ENCODE measurements at places on chromosomes 12 and 14.

DNA sequence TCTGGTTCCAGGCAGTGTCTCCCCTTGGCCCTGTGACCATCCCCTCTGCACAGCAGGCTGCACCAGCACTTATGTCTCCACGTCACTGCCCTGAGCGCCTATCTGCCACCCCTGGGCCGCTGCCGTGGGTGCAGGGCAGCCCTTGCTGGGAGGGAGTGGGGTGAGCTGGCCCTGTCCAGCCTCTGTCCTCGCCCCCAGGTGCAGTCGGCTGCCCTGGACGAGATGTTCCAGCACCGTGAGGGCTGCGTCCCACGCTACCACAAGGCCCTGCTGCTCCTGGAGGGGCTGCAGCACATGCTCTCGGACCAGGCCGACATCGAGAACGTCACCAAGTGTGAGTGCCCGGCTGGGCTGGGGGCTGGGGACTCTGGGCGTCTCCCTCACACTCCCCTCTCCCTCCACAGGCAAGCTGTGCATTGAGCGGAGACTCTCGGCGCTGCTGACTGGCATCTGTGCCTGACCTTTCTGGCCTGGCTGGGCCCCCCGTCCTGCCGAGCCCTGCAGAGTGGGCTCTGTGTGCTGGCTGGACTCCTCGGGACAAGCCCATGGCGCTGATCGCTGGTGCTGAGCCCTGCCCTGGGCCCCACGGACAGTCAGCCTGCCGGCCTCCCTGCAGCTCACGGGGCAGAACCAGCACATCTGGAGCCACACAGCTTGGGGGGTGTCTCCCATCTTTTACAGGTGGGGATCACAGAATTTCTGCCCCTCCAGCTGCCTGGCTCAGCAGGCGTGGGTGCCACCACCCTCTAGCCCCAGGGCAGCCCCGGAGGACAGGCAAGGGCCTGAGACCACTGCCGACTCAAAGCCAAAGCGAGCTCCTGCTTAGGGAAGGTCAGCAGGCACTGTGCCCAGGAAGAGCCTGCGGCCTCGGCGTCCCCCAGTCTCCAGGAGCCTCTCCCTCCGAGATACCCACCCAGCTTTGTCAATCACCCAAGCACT is 7.9 kb upstream of the PUS1 start:
- DNase-seq: no peak

DNA sequence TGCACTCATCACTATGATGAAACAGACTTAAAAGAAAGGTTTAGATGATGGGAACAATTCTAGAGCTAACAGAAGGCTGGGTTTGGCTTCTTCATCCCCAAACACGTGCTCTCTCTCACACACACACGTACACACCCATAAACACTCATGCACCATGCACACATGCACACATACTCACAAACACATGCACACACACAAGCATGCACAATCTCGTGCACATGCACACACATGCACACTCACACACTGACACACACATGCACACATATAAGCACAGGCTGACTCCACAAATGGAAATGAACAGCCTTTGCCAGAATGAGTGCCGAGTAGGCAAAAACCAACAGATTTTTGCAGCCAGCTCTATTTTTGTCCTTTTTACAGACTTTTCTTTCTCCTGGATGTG is 1571.6 kb downstream of the AACS start:
- DNase-seq: no peak

GRCh38 chr12:68559246-68559645 is 51.5 kb upstream of the RAP1B start:
- no peak for DNase-seq

DNA sequence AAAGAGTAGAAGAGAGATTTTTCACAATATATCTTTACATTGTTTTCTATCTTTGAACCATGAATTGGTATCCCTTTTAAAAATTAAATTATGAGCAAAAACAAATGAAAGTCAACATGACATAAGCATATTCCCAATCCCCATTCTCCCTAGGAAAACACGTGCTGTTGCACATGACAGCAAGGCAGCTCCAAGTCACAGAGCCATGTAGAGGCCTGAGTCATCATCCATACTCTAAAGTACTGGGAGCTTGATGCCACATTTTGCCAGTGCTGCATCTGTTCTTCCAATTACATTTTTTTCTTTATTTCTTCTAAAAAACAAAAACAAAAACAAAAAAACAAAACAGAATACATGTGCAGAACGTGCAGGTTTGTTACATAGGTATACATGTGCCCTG is 115.2 kb downstream of the ITPR2 start:
- no peak for DNase-seq

- DNase-seq: no peak
Observed at GRCh38 chr12:123049398-123050240, 69.1 kb downstream of the ARL6IP4 start.

DNA sequence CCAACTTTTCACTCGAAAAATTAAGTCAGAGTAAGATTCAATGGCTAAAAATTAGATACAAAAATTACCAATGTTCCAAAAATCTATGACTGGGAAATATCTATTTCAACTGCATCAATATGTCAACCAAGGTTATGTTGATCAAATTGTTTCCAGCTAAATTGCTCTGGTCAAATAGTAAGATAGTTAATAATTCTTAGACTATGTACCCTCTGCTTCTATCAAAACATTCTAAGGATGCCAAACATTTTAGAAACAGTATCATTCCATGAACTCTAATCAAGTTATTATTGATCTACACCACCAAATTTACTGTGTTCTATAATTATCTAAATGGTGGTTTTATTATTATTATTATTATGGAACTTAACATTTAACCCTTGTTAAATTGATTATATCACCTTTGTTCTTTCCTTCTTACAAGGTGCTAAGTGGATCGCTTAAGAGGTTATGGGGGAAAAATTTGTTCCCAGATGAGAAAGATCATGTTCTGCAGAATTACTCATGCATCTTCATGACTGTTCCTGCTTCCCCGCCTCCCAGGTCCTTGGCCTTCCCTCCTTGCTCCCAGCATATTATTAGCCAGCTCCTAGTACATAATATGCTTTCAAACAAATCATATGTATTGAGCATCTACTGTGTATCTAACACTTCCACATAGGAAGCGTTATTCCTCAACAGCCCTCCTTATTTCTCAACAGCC is 240.5 kb upstream of the KRR1 start:
- no peak for DNase-seq

- no peak for DNase-seq
Observed at GRCh38 chr12:69163681-69164362, 75.5 kb upstream of the CPSF6 start.

DNA sequence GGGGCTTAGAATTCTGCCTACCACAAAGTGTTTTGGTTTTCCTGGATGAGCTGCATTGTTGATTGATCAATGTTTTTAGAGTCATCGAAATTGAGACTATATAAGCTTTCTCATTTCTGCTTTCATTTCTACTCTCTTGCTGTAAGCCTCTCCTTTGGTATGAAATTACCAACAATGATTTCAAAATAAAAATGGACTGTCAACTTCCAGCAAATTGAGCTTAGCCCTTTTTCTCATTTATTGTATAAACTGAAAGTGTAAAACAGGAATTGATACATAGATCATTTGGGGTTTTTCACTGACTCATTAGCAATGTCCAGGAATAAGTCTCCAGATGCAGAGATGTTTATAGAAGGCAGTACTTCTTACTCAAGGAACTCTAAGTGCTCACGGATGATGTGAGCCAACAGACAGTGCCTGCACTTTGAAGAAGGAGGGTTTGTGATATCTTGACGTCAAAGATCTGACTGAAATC is 20.0 kb upstream of the PCNX1 start:
- DNase-seq: no peak
